ENCODE measurements at places on chromosomes 7 and 10.

DNA sequence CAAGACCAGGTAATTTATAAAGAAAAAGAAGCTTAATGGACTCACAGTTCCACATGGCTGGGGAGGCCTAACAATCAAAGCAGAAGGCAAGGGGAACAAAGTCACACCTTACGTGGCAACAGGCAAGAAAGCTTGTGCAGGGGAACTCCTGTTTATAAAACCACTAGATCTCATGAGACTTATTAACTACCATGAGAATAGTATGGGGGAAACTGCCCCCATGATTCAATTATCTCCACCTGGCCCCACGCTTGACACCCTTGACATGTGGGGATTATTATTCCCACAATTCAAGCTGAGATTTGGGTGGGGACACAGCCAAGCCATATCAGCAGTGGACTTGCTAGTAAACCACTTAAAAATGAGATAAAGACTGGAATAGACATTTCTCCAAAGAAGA is 451.7 kb downstream of the DNAJB9 start:
- DNase-seq: no peak

- DNase-seq: no peak
These were observed 3.9 kb downstream of the TECTB start for GRCh38 chr10:112286837-112287818.

DNA sequence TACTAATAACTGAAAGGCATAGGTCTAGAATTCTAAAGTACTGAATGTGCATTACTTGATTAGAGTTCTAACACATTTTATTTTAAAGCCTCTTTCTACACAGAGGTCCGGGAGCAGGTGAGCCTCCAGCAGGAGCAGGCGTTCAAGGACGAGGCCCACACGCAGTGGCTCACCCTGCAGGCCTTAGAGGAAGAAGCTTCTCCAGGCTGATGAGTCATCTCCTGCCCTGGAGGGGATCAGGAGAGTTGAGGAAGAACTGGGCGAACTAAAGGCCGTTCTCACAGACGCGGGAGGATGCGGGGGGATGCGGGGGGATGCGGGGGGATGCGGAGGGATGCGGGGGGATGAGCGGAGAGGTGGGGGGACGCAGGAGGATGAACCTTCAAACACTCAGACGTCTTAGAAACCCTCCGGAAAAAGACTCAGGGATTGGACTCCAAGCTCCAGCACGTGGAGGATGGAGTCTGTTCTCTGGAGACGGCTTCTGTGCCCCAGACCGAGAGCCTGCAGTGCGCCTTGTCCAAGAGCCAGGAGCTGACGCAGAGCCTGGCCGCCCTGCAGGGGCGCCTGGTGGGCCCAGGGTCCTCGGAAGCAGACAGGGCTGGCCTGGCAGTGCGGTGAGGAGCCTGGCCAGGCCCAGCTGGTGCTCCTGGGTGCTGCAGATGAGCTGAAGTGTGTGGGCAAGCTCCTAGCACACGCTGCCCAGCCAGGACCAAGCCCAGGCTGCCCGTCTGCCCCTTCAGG is 433.7 kb upstream of the TPK1 start:
- DNase-seq: no peak

GRCh38 chr10:29136411-29136810 is 152.5 kb upstream of the LYZL1 start:
- no peak for DNase-seq
